AG10803 (cell line): ENCODE measurements at places on chromosomes 13 and 19.

- no peak for DNase-seq
Measured at GRCh38 chr19:3881272-3882040, 971 bp downstream of the ATCAY start.

DNA sequence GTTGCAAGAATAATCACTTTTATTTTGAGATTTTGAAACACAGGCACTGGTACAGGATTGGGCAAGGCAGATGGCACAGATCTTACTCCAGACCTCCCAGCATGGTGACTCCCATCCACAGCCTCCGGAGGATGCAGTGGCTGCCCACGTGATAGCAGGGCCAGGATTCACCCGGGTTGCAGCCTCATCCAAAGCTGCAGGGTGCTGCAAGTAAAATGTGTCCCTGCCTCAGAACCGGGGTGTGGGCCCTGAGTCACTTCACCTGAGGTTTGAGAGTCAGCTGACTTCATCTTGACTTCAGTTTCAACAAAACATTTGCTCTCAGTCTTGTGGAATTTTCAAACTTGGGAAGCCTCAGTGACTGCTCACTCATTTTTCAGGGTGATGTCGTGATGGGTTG is 201.9 kb downstream of the FGF9 start:
- no peak for DNase-seq

GRCh38 chr13:44206434-44206833 is 167.2 kb upstream of the SERP2 start:
- DNase-seq = no peak

DNA sequence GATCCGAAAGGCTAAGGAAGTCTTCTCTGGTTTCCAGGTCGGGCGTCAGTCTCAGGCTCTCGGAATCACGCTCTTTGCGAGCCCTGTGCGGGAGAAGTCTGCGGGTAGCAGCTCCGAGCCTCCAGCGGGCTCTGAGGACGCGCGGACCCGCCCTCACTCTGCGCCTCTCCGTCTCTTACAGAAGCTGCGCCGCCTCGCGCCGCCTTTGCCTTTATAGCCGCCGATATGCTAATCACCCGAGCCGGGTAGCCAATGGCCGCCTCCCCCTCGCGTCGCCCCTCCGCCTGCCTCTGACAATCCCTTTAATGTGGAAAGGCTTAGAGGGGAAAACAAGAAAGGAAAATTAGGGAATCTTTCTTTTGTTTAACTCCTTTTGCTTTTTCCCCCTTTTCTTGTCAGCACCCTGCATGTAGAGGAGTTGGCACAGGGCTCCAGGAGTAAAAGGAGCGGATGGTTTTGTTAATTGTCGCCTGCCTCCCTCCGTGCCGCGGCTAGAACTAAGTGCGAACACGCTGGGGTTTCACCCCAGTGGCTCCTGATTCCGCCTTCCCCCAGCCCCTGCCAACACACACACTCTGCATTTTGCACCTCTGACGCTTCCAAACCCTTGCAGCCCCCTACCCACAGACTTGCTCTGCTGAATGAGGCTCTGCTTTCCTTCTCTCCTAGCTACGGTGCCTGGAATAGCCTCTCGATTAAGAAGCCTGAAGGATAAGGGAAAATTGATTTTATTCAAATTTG is at the start of gene PCDH8:
TSS of gene PCDH8 (minus strand) at position 186 of the 741 bp plus-strand sequence. CDS start 204 bp downstream, outside the sequence.
- no peak for DNase-seq

DNA sequence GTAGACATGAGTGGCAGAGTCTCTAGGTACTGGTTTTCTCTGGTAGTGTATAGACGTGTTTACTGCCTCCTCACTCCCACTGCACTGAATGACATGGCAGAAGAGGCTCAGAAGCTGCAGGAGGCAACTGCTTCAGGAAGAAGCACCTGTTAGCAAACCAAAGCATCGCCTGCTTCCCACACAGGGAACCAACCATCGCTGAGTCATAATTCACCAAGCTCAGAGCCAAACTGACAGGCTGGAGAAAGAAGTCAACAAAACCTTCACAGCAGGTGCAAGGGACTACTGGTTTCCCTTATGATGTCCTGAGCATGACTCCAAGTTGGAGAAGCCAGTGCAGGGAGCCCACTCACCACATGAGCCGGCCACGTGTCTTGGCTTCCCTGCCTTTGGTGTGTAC is 69.8 kb downstream of the KCTD12 start:
- no peak for DNase-seq

DNA sequence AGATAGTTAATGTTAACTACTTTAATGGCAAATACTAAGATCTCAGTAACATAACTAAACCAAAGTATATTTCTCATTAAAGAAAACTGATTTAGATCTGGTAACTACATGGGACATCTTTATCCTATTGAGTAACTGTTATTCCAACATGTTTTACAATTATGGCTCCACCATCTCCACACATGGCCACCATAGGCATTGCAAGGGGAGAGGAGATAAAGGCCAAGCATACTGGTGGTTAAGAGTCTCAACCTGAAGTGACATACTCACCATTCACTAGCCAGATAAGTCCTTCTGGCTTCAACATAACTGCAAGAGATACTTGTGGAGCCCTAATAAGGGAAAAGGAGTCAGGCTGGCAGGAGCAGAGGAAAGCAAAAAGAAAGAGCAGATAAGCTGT is 1586.4 kb upstream of the SPRY2 start:
- no peak for DNase-seq

- peak; percentile 94 for DNase-seq
Measured at GRCh38 chr13:23618341-23618740, 48.1 kb downstream of the TNFRSF19 start.

GRCh38 chr13:42864952-42865767 is 83.8 kb downstream of the FAM216B start:
- DNase-seq = no peak

- DNase-seq = no peak
Measured at GRCh38 chr13:51311231-51311630, 28.3 kb upstream of the SERPINE3 start.

DNA sequence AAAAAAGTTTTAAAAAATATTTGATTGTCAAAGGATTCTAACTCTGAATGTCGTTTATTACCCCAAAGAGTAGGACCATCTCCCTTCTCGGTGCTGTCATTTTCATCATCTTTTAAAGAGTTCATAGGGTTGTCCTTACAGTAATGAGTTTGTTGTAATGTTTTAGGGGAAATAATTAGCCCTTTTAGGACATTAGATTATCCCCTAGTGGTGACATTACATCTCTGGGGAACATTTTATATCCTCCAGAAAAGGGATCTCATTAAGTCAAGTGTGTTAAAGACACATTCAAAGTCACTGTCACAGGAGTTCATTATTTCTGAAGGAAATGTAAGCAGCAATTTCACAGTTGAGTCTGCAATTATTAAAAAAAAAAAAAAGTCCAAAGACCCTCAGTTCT is 99.3 kb upstream of the GJB6 start:
- no peak for DNase-seq

- peak; percentile 42 for DNase-seq
Measured at GRCh38 chr13:32783067-32783466, 196.8 kb downstream of the PDS5B start.

DNA sequence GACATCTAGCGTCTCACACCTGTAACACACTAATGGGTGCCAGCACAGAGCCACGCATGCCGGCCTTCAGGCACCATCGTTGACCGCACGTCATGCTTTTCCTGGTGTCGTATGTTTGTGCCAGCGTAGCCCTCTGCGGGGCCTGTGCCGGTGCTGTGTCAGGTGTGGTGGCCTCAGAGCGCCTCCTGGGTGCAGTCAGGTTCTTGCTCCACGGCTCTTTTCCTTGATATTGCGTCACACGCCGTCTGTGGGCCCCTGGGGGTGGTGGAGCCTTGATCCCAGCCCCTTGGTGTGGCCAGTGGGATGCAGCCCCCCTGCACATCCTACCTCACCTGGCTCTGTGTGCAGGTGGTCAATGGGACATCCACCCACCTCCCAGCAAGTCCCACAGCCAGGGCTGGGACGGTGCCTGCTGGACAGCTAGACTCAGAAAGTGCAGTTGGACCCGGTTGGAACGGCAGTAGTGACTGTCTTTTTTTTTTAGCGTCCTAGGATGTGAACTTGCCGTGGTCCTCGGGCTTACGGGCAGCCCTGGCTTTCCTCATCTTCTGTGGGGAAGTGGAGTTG is 24.5 kb downstream of the TFDP1 start:
- DNase-seq = no peak

- DNase-seq = no peak
Measured at GRCh38 chr19:12953799-12954611, 3.0 kb downstream of the GADD45GIP1 start.

DNA sequence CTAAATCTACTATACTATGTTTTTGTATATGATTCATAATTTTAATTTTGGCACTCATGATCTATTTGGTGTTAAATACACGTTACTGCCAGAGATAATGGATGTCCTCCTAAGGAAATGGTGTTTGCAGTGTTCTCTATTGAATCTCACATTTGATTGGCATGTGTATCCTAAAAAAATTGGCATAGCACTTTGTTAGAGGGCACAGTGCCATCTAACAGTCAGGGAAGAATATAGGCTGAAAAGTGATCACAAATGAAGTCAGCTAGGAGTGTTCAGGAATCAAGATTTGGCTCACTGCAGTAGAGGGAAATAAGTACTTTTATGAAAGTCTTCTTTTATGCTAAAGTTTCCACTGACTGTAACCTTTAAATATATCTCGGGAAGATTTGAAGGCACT is 624.6 kb downstream of the GPC6 start:
- no peak for DNase-seq

DNA sequence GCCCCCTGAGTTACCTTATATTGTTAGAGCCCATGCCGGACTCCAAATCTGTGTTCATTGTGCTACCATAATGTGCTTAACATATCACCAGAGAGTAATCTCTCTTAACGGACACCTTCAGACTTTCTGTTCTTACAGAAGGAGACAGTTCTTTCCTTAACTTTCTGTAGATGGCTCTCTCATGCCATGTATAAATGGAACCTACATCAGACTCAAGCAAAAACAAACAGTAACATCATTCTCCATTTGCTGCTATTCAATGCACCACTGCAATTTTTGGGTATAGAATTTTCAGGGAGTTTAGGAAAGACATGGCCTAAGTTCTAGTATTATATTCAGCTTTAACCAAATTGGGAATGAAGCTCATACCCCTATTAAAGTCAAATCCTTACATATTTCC is 12.6 kb upstream of the UGGT2 start:
- DNase-seq = no peak

- DNase-seq = peak; percentile 84
Measured at GRCh38 chr19:43934985-43935708, at the start of gene ZNF45. ZNF45 (minus strand) TSS chr19:43935282; CDS start chr19:43922185, 13,097 bp downstream.

DNA sequence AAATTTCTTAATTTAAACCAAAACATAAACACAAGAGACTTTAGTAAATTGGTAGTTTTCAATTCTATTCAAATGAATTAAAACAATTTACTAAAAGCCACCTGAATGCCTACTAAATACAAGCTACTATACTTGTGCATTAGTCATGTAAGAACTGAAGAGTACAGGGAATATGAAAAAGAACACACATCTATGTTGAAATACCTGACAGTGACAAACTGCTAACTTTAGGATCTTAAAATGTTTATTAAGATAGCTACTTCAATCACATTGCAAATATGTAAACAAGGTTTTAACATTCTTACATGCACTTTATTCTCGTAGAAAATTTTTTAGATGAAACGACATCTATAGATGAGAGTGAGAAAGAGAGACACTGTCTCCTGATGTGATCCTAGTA is 4.1 kb downstream of the SPRYD7 start:
- no peak for DNase-seq

DNA sequence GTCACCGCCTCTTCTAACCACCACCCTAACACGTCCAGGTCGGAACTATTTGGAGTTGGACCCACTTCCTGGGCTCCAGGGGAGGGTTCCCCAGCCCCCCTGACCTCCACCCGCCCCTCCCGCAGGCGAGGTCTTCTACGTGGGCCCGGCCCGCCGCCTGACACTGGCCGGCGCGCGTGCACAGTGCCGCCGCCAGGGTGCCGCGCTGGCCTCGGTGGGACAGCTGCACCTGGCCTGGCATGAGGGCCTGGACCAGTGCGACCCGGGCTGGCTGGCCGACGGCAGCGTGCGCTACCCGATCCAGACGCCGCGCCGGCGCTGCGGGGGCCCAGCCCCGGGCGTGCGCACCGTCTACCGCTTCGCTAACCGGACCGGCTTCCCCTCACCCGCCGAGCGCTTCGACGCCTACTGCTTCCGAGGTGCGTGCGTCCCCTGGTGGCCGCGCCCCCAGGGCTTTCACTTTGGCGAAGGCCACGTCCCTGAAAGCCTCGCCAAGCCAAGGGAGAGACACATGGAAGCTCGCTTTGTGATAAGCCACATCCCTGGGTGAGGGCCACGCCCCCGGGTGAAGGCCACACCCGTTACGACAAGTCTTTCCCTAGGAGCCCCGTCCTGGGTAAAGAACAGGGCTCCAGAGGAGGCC is 13.2 kb downstream of the NCAN start:
- peak; percentile 47 for DNase-seq

DNA sequence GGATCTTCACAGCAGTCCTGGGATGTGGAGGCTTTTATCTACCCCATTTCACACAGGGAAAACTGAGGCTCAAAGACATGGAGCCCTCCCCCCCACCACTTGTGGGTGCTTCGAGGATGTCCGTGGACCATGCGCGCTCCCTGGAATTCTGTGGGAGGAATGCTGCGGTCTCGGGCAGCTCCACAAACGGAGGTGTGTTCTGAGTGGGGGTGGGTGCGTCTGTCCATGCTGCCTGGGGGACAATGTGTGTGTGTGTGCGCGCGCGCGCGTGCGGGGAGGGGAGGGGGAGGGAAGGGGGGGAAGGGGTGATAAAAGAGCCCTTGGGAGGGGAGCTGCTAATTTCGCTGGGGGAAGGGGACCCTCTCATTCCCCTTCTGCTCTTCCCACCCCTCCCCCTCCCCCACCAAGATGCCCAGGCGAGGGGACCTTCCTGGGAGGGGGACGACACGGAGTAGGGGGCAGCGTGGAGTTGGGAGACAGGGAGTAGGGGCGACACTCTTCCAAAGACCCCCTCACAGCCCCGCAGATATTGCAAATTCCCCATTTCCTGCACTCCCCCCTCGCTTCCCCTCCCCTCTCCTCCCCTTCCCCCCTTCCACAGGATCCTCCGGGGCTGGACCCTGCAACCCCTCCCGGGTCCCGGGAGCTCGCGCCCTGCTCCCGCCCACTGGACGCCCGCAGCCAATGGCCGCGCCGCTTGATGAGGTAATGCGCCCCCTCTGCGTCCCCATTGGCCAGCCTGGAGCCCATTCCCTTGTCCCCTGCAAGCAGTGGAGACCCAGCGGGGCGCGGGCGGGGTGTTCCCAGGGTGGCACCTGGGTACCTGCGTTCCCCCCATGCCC is 18.9 kb upstream of the ZNRF4 start:
- DNase-seq = peak; percentile 78
